ENCODE measurements at places on chromosomes 5 and 9.

GRCh38 chr9:136799854-136800657, 3.9 kb downstream of the CCDC183 start:
- DNase-seq = peak; percentile 93

GRCh38 chr5:27308153-27308552, 269.8 kb upstream of the CDH9 start:
- DNase-seq = no peak

- DNase-seq = no peak
Observed at GRCh38 chr5:101102506-101102905, 199.4 kb upstream of the ST8SIA4 start.

DNA sequence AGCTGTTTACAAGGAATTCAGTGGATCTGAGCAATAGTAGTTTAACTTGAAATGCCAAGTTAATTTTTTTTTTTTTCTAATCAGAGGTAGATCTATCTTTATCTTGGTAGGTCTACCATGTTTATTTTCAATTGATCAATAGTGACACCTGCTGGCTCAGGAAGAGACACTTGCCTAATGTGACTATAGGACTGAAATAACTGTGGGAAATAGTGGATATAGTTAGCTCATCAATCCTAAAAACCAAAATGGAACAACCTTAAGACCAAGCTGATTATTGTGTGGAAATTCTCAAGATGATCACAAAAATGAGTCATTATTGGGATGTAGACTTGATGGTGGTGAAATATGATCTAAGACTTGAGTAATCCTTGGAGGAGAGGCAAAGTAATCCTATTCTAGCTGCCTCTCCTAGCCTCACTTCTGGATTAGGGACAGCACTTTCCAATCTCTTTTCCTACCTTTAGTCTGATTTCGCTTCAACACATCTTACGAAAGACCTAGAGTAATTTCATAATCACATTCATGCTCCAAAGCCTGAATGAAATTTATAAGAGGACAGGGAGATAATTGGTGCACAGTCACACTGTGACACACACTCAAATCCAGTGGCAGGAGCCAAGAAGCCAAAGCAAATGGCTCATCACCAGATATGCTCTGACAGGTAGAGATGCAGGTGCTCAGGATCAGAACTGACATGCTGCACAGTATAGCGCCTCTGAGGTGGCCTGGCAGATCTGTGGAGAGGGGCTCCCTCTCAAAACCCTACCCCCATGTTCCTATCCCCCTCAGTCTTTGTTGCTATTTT, 156.3 kb downstream of the HMHB1 start:
- DNase-seq = no peak

DNA sequence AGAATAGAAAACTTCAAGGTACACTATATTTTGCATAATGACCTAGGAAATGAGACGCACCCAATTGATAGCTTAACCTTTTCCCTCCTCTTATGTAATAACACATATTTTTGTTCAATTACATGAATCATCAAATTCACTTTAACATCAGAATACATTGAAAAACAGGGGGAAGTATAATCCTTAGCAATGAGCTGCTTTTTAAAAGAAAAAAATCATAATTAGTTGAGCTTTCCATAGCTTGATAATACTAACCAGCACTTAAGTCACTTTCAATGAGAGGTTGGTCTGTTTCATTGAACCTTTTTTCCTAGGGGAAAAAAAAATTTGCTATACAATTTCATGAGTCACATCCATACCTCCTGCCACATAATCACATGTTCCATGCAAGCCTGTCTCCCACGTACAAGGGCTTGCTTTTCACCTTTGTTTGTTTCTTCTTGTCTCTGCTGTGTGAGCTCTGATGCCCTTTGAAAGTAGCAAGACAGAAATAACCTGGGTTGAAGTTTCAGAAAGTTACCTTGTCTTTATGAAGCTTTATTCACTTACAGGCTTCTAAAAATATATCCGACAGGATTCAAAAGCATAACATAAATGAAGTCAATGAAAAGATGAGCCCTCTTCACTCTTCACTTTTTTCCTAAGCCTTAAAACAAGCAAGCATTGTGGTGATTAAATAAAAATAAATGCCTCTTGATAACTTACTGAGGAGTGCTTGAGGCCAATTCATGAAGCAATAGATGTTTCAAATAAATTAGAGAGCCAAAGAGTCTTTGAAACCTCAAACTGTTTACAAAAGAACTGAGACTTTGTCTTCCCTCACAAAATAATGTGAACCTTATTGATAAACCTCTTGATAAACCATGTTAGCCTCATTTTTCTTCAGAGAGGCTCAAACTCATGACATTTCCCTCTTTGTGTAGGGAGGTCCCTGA, 108.5 kb downstream of the FEM1C start:
- DNase-seq = no peak

GRCh38 chr5:139904816-139905661, 109.4 kb downstream of the PSD2 start:
- DNase-seq = no peak

DNA sequence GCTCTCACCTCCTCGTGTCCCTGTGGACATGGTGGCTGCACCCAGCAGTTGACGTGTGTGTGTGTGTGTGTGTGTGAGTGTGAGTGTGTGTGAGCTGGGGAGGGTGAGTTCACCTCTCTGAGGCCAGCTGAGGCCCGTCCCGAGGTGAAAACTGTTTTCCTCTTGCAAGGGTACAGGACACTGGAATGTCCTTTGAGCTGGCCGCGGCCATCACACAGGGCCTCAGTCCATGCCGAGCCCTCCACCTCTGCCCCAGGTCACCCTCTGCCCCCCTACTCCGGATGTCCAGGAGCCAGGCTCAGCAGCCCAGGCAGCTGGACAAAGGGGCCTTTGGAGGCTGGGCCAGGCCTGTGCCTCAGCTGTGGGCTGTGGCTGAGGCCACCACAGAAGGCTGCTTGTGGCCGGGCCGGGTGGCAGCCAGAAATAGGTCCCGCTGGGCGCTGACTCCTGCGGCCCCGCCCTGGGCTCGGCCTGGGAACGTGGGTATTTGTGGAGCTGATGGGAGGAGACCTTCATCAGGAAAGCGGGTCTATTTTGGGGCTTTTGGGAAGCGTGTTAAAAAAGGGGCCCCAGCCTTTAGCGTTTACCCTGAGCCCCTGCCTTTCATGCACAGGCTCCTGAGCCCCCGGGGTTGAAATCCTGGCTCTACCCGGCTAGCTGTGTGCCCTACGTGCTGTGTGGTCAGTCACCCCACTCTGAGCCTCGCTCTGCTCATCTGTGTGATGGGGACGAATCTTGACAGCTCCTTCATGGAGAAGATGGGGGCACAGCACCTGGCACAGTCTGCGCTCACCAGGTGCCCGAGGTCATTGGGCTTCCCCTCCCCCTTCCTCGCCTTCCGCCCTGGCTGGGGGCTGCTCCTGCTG, 75.1 kb upstream of the IER5L start:
- DNase-seq = no peak

DNA sequence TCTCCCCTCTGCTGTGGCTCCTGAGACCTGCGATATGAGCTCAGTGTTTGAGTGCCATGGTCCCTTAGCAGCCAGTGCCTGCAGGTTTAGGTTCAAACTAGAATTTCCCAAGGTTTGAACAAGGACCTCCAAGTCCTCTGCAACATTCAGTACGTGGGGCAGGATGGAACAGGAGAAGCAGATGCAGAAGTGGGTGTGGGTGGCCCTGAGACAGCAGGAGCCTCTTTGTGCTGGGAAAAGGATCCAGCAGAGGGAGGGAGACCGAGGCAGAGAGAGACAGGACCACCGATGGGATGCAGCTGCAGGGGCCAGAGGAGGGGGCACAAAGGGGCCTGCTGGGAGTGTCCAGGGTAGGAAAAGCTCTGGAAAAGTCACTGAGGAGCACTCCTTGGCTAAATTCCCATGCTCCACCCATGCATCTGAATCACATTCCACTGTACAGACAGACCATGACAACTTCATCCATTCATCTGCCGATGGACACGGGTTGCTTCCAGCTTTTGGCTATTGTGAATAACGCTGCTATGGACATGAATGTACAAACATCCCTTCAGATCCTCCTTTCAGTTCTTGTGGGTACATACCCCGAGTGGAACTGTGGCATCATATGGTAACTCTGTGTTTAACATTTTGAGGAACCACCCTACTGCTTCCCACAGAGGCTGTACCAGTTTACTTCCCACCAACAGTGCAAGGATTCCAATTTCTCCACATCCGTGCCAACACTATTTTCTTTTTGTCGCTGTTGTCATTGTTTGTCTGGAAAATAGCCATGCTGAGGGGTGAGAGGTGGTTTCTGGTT, 26.7 kb upstream of the SUSD3 start:
- no peak for DNase-seq

GRCh38 chr5:115829913-115830312, 11.5 kb downstream of the ATG12 start:
- no peak for DNase-seq

GRCh38 chr9:126516936-126517832, 96.5 kb upstream of the LMX1B start:
- peak; percentile 72 for DNase-seq

DNA sequence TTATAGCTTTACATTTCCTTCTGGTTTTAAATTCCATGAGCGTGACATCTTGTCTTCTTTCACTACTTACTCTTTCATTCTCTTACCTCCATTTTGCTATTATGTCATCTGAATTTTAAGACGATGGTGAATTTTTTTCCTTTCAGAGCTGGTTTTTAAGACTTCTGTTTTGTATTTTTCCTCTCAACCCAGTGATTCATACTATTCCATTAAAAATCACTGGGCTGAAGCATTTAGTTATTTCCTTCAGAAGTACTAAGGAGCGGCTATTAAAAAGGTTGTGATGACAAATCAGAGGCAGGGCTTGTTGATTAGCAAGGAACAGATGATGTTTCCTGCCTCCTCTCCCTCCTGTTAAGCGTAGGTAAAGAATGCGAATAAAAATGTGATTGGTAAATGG, 16.5 kb downstream of the AGXT2 start:
- DNase-seq = no peak

- no peak for DNase-seq
Observed at GRCh38 chr9:99602854-99603253, 218.8 kb upstream of the NR4A3 start.

DNA sequence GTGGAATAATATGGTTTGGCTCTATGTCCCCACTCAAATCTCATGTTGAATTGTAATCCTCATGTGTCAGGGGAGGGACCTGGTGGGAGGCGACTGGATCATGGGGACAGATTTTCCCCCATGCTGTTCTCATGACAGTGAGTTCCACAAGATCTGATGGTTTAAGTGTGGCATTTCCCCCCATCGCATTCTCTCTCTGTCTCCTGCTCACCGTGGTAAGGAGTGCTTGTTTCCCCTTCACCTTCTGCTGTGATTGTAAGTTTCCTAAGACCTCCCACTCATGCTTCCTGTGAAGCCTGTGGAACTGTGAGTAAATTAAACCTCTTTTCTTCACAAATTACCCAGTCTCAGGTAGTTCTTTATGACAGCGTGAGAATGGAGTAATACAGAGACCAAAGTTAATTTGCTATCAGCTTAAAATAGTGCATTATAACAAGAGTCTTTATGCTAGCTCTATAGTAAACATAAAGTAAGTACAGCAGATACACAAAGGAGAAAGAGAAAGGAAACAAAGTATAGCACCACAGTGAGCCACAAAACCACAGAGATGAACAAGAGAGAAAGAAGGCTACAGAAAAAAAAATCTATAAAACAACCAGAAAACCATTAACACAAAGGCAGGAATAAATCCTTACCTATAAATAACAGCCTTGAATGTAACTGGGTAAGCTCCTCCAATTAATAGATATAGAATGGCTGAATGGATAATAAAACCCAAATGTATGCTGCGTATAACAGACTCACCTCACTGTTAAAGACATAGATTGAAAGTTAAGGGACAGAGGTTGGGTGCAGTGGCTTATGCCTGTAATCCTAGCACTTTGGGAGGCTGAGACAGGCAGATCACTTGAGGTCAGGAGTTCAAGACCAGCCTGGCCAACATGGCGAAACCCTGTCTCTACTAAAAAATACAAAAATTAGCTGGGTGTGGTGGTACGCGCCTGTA, 39.7 kb downstream of the RAPGEF6 start:
- DNase-seq = peak; percentile 39

DNA sequence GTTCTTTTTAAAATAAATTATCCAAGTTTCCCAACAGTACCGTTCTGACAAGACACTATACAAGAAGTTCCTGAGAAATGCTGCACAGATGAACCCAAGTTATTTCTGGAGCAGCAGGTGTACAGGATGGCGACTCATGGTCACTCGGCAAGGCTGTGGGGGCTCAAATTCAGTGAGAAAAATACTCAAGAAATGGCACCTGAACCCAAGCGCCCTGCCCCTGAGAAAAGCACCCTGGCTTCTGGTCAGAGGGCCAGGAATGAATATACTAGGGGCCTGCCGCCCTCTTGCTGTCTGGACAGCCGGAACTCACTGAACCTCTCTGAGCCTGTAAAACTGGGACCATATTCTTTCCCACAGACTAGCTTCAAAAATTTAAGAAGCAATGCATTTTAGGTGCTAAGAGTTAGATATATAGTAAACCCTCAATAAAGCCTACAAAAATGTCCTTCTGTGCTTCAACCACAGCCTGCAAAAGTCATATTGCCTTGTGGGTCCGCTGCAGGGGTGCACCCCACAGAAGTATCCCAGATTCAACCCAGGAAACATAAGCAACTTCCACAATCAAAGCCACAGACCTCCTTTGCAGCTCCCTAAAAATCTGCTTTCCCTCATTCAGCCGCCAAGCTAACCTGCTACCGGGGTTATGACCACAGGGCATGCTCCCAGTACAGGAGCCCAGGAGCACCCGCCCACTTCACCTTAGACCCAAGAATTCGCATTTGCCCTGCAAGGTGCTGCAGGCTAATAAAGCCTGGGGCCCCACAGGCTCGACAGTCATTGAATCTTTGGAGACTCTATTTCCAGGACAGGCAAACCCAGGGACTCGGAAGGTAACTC, 1.4 kb downstream of the RAPGEF1 start:
- peak; percentile 48 for DNase-seq

DNA sequence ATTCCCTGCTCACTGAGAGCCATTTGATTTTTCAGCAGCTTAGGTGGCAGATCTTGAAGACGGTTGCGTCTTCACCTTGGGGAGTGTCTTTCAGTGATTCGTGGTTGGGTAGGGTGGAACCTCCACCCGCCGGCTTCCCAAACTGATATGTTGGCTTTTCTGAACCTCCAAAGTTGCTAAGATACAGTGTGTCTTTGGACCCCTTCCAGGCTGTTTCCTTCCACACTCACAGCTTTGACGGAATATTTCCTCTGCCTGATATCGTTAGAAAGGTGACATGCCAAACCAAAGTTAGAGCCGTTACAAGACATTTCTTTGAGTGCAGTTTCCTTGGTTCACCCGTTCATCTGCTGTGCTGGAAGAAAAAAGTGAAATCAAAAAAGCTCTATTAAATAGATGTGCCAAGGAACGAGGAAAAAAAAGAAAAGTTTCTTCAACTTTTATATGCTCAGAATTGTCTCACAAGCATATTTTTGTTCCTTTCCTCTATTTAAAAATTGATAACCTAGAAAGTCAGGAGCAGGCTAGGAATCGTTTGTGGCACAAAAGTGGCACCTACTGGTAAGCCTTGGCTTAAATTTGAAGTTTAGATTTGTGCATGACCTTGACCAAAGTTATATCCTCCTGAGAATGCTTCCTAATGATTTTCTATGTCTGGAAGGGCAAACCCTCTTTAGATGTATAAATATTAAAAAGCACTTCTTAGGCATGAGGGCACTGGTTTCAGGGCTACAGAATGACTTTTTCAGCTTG, 270.7 kb upstream of the WWC1 start:
- DNase-seq = no peak

- DNase-seq = peak; percentile 99
Observed at GRCh38 chr5:139403787-139404483, at the start of gene SPATA24. SPATA24 (minus strand) TSS chr5:139404089; CDS start chr5:139404060, 29 bp downstream.

- DNase-seq = no peak
Observed at GRCh38 chr5:160023908-160024630, 15.1 kb downstream of the TTC1 start.

Data from stimulated activated CD8-positive, alpha-beta memory T cell treated with anti-CD3 and anti-CD28 coated beads, Interleukin-4, amount 100 ng/mL, for 48 hours (primary cell).